Stimulated activated CD4-positive, alpha-beta T cell treated with anti-CD3 and anti-CD28 coated beads, Interleukin-4, amount 100 ng/mL, for 24 hours (primary cell): ENCODE measurements at places on chromosomes 12 and 14.

GRCh38 chr12:68400226-68400829 is 68.2 kb upstream of the MDM1 start:
- no peak for DNase-seq

GRCh38 chr14:102646615-102647014 is 54.2 kb downstream of the RCOR1 start:
- DNase-seq, result no peak

- DNase-seq, result no peak
Observed at GRCh38 chr14:94345344-94346064, 22.4 kb upstream of the SERPINA6 start.

DNA sequence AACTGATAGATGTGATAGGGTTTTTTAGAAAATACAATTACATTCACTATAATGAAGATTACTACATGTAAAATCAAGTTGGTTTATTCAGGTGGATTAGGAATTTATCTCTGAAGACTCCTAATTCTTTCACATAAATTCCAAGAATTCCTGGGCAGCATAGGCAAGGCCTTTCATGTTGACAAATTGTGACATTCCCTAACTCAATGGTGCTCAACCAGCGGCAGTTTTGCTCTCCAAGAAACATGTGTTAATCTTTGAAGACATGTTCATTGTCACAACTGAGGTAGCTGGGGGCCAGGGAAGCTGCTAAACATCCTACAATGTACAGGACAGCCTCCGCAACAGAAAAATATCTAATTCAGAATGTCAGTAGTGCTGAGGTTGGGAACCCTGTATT is 46.3 kb downstream of the PTPRQ start:
- no peak for DNase-seq

DNA sequence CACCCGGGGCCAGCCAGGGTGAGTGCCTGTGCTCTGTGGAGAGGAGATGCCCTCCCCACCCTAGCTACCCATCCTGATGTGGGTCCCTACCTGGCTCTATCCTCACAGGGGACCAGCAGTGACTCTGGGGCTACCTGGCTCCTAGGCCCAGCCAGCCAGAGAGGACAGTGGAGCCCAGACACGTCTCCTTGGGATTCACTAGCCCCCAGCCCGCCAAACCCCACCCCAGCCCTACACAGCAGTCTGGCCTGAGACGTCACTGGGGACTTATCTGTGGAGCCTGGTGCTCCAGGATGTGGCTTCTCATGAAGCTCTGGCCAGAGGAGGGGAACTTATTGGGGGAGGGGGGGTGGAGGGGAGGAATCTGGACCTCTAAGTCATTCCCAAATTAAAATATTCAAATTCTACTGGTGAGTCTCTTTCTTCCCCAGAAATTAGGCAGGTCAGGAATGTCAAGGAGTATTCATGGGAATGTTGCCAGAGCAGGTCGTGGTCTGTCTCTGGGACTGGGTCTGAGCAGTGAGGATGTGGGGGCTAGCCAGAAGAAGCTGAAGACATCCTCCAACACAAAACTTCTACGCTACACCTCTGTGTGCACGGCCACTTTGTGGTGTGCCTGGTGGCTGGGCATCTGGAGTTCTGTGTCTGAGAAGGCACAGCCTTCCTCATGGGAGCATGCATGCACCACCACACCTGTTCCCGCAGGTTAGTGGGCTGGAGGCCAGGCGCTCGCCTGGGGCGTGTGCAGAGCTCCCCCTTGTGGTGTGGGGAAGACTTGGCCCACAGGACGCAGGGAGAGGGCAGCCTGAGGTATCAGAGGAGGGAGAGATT is 2.7 kb downstream of the CMTM5 start:
- peak; percentile 69 for DNase-seq

- DNase-seq, result no peak
Observed at GRCh38 chr14:104732355-104732804, 8.4 kb downstream of the ADSS1 start.

- peak; percentile 96 for DNase-seq
Observed at GRCh38 chr14:87992718-87993628, at the start of gene GALC. TSS of gene GALC (minus strand) at chr14:87993182. CDS start at chr14:87993164, 18 bp downstream.

GRCh38 chr14:76136476-76137110 is 15.1 kb upstream of the GPATCH2L start:
- DNase-seq, result no peak

DNA sequence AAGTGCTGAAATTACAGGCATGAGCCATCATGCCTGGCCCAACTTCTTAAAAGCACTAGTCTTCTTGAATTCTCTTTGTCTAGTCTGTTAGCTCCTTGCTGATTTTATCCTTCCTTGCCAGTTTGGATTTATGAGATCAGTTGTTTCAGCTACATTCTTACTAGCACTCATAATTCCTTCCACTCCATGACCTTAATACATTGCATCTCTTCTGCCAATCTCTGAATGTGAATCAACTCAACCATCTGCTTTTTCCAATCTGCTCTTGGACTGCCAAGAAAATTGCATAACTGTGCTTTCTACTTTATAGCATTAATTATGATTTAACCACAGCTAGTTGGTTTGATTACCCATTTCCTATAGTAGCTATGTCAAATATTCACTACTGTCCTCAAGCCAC is 14.9 kb upstream of the HEATR5A start:
- DNase-seq, result no peak

DNA sequence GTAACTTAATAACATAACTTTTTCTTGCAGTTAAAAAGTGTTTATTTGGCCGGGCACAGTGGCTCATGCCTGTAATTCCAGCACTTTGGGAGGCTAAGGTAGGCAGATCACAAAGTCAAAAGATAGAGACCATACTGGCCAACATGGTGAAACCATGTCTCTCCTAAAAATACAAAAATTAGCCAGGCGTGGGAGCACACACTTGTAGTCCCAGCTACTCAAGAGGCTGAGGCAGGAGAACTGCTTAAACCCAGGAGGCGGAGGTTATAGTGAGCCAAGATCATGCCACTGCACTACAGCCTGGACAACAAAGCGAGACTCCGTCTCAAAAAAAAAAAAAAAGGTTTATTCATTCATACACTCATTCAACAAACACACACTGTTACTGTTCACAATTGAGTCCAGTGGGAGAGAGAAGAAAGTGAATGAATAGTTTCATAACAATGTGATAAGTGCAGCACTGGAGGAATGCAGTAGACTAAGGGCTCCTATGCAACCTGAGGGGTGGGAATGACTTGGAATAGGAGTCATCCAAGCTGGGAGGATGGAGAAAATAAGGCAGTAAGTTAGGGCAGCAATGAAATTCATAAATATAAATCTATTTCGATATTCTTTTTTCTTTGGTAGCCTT is 19.8 kb downstream of the DAD1 start:
- no peak for DNase-seq

DNA sequence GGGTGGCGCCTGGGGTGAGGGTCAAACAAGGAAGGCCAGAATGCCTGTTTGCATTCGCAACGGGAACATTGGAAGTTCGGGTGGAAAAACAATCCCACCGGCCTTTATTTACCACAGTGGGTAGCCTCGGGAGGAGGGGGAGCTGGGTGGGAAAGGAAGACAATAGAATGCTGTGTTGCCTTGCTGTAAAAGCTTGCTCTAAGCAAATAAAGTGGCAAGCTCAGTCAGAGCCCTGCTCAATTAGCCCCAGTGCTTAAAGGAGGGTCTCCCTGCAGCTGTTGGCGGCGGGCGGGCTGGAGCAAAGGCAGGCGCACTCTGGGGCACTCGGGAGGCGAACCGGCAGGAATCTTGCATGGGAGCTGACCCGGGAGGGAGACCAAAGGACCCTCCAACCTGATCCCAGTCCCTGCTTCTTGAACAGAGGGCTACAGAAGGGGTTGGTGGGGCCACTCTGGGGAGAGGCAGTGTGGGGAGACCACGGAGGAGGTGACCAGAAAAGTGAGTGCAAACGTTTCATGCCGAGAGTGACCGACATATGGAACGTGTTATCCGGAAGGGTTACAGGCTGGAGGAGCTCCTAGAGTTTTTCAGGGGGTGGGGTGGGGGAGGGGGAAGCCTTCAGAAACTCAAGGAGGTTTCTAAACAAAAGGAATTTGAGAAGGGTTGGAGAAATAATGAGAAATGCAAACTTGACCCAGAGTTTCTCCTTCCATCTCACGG is 48.5 kb downstream of the NTF3 start:
- DNase-seq, result no peak

- peak; percentile 11 for DNase-seq
Observed at GRCh38 chr12:724194-724855, 28.1 kb upstream of the WNK1 start.

DNA sequence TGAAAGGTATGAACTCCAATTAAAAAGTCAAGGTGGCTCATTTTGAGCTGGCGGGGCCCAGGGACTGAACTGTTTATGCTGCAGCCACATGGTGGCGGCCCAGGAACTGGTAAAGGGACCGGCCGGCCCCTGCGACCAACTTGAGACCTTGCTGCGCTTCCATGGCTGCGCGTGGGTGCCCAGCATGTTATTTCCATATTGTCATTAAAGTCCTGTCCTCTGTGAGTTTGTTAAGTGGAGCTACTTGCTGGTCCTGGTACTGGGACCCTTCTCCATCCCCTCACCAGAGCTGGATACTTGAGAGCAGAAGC is 62.3 kb downstream of the BEGAIN start:
- DNase-seq, result no peak

GRCh38 chr14:75521415-75522199 is 662 bp upstream of the BATF start:
- no peak for DNase-seq

DNA sequence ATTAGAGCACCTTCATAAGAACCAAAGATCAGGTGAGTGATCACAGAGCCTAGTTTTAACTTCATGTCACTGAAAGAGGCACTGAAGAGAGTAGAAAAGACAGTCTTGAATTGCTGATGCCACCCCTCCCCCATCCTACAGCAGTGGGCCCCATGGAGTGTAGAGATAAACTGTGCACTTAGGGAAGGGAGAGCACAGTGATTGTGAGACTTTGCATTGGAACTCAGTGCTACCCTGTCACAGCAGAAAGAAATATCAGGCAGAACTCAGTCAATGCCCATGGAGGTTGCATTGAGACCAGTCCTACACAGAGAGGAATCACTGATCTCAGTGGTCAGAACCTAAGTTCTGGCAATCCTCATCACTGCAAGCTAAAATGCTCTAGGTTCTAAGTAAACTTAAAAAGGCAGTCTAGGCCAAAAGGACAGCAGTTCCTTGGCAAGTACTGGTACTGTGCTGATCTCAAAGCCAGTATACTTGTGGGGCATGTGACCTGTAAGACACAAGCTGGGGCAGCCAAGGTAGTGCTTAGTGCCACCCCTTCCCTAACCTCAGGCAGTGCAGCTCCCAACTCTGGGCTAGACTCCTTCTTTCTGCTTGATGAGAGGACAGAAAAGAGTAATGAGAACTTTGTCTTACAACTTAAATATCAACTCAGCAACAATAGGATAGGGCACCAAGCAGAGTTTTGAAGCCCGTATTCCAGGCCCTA is 94.1 kb downstream of the FSCB start:
- no peak for DNase-seq

DNA sequence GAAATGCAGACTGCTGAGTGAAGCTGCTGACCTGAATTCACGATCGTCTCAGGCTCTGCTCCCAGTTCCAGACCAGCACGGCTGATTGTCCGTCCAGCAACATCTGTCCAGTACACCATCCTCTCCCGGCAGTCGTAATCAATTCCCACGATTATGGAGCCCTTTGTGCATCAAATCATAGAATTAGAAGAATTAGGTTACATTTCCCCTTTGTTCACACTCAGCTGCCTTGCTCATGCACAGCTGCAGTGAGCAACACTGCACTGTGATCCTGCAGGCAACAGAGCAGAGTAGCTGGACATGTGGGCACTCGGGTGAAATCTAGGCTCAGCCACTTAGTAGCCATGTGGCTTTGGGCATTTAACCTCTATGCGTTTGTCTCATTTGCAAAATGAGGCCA is 22.2 kb downstream of the RTRAF start:
- no peak for DNase-seq

- no peak for DNase-seq
Observed at GRCh38 chr14:59254911-59255545, 66.6 kb downstream of the DAAM1 start.

DNA sequence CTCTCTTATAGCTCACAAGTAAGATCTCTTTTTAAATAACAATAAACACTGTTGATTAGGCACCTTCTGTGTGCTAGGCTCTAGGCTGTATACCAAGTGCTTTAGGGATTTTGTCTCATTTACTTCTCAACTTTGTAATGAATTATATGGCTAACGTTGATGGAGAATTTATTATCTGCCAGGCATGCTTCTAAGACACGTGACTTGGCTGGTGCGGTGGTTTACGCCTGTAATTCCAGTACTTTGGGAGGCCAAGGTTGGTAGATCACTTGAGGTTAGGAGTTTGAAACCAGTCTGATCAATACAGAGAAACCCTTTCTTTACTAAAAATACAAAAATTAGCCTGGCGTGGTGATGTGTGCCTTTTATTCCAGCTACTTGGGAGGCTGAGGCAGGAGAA is 1202.8 kb upstream of the TMEM132C start:
- DNase-seq, result no peak

DNA sequence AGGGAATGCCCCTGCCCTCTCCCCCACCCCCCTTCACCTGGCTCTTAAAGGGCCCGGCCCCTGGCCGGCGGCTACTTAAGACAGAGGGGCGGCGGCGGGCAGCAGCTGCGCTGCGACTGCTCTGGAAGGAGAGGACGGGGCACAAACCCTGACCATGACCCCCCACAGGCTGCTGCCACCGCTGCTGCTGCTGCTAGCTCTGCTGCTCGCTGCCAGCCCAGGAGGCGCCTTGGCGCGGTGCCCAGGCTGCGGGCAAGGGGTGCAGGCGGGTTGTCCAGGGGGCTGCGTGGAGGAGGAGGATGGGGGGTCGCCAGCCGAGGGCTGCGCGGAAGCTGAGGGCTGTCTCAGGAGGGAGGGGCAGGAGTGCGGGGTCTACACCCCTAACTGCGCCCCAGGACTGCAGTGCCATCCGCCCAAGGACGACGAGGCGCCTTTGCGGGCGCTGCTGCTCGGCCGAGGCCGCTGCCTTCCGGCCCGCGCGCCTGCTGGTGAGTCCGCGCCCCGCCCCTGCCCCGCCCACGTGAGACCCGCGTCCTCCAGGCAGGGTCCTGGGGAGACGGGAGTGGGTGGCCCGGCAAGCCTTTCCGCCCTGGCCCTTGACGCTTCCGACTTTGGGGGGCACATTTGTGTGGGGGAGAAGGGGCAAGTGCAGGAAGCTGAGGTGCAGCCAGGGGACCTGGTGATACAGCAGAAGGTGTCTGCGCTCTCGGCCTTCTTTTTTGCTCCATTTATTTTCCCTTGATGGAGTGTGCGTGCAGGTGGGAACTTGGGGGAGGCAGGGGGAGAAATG is at the start of gene IGFBP6:
TSS of gene IGFBP6 (plus strand) at position 104 of the 790 bp plus-strand sequence. CDS start at position 155, 51 bp downstream.
- DNase-seq, result peak; percentile 54

- no peak for DNase-seq
Observed at GRCh38 chr12:46771268-46771827, 54.4 kb downstream of the SLC38A4 start.

- DNase-seq, result no peak
Observed at GRCh38 chr12:98456576-98457573, 58.5 kb upstream of the TMPO start.

DNA sequence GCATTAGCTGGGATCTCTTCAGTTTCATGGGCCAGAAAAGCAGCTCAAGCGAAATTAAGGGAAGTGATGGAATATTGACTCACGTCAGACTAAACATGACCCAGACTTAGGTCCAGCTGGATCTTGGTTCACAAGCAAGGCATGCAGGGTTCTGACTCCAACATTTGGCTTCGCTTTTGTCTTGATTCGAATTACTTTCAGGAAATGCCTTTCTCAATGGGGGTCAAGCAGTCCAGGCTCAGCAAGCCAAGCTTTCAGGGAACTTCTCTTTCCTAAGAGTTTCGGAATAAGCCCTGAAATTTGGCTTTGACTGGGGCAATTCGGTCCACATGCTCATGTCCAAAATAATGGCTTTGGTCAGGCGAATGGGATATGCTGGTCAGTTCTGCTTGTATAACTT is 678.7 kb upstream of the TMEM132C start:
- no peak for DNase-seq

- DNase-seq, result no peak
Observed at GRCh38 chr12:58086006-58086405, 144.6 kb downstream of the ATP23 start.

GRCh38 chr14:24456980-24457379 is 14.4 kb upstream of the SDR39U1 start:
- DNase-seq, result no peak
